ENCODE measurements at places on chromosomes 4 and X. TPM values are rescaled to one million over a fixed set of nuclear protein-coding genes. Genes with fewer than 3 reads are reported as not detected.

DNA sequence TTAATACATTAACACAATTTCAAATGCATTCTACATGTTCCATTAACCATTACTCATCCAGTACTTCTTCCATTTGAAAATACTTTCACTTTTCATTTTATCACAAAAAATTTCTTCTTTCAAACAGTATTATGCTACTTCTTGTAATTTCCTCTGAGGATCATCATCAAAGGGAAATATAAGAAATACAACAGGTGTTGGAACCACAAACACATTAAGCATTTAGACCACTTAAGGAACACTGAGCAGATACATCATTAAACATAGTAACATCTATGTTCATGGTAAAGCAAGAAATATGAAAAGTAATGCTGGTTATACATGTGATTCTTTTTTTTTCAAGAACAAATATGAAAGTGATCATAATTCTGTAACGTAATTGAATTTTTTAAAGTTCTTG, 2207.0 kb downstream of the ARAP2 start:
- DNase-seq, result no peak

DNA sequence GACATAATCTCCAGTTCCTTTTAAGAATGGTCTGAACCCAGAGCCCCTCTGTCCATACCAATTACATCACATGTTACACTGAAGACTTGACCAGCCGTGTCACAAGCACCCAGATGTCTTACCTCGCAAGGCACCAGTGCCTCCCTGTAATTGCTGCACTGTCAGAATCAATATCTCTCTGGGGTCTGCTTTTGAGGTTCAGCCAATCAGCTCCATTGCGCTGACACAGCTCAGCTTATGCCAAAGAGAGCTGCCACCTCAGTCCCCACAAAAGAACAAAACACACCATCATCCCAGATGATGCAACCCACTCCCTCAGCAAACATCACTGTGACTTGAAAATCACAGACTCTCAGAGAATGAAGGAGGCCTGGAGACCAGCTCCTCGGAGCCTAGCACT, 82.5 kb upstream of the SORBS2 start:
- DNase-seq, result no peak

DNA sequence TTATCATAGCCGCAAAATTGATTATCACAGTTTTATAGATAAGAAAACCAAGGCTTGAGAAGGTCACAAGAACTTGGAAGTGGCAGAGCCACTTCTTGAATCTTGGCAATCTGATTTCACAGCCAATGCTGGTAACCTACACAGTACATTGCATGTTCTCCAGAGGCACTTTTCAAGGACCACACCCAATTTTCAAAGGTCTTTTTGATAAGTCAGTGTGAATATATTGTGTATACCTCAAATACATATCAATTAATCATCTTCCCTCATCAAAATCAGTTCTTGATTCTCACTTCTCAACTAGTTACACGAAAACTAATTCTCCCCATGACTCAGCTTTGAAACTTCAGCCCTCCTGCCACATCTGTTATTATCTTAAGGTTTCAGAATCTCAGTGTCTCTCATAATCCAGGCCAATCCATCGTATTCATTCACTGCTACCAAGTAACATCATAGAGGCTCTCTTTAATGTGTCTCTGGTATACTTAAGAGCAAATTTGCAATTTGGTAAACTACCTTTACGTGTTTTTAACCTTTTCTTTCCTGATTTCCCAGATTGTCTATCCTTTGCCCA, 16.8 kb downstream of the CAMK2D start:
- DNase-seq, result no peak

ABCG2 gene
- total RNA-seq, result 0.76 TPM

MUC7 gene
- total RNA-seq, result not detected

DUX4 gene
- total RNA-seq, result not detected

Measured in GM23248 (cell line).